ENCODE measurements at places on chromosomes 7 and 10.
A peak's percentile ranks its signal among the peaks of the same experiment; 100 is the strongest.

DNA sequence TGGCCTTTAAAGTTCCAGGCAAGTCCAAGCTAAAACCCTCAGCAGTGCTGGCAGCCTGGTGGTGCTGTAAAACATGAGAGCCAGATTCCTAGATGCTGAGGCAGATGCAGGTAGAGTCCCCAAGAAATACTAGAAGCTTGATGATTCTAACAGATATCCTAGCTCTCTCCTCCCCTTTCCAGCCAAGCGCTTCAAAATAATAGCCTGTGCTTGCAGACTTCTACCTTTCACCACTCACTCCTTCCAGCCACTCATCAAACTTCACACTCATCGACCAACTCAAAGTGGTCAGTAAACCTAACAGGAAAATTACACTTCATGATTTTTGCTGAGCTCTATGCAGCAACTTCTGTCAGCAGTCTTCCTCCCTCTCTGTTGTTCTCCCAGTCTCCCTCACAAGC lies 50.2 kb downstream of the LMBR1 start:
- DNase-seq = no peak

DNA sequence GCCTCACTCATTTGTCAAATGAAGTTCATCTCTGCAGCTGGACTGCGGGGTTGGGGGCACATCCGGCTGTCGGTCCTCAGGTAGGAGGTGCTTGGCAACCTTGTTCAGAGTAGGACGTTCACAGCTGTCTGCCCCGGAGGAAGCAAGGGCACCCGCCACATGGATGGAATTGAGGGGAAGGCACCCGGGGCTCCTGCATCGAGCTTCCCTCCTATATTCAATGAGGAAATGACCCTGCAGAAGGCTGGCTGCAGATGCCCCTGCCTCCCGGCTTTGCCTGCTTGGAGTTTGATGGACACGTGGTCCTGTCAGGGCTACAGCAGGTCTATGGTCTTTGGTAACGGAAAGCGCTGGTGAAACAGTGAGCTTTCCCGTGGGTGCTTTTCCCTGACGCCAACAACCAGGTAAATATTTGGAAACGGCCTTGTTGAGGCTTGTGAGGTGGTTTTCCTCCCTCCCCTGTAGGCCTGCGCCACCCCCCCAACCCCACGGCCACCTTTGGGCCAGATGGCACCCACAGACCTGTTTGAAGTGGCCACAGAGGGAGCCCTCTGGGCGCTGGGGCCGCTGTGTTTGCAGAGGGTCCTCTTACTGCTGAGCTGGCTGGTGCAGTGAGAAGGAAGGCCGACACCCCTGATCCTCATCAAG lies 32.9 kb downstream of the HTRA1 start:
- no peak for DNase-seq

DNA sequence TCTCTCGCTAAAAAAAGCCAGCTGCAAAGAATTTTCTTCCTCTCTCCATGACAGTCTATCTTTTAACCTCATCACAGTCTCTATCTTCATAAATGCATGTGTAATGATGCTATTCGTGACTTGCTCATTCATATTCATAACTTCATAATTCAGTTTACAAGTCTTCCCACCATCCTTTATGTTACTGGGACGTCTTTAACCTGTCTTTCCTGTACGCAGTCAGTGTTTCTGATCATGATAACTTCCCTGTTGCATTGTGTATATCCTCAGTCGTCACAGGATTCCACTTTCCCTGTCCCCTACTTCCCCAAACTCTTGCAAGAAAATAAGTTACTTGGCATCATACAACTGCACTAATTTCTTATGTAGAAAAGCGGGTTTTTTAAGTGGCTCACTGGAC lies 165.6 kb upstream of the ASAH2 start:
- DNase-seq = no peak

DNA sequence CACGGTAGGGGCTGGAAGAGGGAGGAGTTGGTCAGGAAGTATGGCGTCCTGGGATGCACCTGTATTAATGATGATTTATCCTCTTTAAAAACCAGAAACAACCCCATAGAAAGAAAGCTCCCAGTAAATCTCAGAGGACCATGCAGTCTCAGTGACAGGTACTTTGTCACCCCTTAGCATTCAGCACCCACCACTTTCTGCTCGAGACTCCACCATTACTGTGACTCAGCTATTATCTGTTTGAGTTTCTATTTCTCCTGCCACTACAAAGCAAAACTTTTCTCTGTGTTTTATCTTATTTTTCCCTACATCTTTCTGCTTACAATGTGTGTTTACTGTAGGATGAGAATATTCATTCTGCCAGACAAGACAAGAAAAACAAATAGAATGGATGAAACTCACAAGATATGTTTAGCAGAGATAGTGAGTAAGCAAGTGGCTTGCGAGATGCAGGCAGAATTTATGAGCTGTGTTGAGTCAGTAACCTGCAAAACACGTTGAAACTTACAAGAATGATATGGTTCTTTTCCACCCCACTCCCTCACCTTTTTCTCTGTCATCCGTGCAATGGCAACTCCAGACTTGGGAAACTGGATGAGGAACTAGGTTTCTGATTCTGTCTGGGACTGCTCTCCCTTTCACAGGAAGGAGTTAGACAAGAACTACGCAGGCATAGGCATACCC lies 127.1 kb downstream of the AOAH start:
- no peak for DNase-seq

DNA sequence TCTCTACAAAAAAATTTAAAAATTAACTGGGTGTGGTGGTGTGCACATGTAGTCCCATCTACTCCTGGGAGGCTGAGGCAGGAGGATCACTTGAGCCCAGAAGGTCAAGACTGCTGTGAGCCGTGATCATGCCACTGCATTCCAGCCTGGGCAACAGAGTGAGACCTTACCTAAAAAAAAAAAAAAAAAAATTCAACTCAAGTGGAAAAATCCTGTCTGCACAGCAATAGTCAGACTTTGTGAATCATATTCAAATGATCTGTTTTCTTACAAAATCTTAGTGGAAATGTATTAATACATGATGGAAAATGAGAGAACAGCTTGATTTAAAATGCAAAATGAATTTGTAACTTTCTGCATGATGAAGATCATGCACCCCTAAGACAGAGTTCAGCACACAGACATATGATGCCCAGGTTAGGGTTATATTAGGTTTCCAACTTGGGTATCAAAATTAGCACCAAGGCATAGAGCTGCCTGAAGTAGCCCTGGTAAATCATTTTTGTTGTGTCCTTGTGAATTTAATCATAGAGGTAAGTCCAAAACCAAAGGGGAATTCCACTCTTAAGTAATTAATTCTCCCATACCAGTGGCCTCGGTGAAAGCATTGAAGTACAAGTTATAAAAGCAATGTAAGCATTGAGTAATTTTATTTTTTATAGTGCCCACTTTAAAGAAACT lies 93.8 kb downstream of the ADD3 start:
- peak; percentile 32 for DNase-seq

DNA sequence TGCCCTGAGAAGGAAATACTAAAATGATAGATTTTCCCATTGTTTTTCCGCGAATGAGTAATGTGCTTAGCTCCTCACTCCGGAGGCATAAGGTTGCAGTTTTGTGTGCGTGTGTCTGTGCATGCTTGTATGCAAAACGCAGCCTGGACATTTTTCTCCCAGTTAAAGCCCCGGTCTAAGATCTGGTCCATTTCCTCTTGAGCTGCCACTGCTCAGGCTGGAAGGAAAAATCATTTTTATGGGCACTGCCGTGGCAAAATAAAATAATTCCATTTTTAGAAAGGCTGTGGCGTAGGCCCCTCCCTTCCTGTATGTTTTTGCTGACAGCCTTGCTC lies 260.6 kb downstream of the WDR37 start:
- no peak for DNase-seq

- no peak for DNase-seq
These were observed 54.9 kb upstream of the HBP1 start for GRCh38 chr7:107113866-107114265.

DNA sequence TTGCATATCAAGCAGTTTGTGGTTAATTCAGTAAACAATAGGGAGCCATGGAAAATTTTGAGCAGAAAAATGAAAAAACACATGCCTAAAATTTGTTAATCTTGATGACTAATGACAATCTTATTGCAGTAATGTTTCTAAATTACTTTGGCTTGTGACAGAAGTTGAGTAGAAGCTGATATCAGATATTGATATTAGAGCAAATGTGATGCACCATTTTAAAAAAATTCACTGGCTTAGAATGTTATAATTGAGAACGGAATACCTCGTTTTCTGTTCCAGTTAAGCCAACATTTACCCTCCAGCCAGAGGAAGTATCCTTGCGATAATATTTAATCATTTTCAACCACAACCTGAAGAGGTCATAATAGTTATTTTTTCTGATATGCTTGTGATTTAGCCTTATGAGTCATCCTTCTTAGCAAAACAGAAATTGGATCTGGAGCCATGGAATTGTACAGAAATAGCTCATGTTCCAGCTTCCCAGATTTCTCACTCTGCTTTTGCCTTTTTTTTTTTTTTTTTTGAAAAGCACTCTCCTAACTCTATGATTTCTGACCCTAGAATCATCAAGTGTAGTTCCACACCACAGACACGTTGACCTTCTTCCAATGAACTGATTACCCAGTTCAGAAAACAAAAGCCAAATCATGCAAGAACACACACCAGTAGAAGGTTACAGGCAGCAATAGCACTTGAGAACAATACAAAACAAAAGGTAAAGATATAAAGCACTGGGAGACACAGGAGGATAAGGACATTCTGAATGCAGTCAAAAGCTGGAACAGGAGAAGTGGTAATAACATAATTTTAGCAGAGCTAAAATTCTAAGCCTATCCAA lies 96.8 kb upstream of the PHYHIPL start:
- DNase-seq = no peak

- peak; percentile 70 for DNase-seq
These were observed 43.4 kb downstream of the GLRX3 start for GRCh38 chr10:130179640-130180039.

- no peak for DNase-seq
These were observed 1027.7 kb downstream of the LRMDA start for GRCh38 chr10:76459016-76459730.

- DNase-seq = no peak
These were observed 140.0 kb downstream of the LHPP start for GRCh38 chr10:124601431-124602120.

DNA sequence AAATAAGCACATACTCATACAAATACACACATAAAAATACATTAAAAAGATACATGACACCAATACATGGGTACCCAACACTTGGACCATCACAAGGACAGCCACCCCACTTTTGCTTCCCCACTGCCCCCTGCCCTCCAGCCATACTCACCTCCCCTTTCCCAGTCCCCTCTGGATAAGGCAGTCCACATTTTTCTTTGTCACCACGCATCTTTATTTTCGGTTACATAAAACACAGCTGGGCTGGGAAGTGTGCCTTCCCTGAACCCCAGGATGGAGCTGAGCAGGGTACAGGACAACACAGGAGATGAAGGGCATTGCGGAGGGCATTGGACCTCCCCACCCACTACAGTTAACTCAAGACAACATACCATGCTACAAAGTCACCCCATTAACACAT lies 1.1 kb upstream of the HOXA3 start:
- no peak for DNase-seq

- DNase-seq = no peak
These were observed 12.8 kb upstream of the ARID5B start for GRCh38 chr10:61888744-61889143.

GRCh38 chr10:66180581-66181318 lies 745.1 kb upstream of the LRRTM3 start:
- DNase-seq = peak; percentile 11

- peak; percentile 62 for DNase-seq
These were observed 86.2 kb downstream of the EBF3 start for GRCh38 chr10:129877773-129878371.

DNA sequence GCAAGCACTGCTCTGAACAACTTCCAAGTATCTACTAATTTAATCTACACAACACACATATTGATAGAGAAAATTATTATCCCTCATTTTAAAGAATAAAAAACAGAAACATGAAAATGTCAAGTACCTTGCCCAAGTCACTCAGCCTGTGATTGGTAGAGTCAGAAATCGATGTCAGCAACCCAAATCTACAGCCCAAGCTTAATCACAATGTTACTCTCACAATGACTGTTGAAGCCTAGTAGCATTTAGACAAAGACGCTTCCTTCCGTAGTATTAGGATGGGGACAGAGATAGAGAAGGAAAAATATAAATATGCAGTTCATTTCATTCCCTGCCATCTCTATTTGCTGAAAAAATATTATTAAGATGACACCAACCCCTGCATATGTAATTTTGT lies 242.5 kb downstream of the ELMO1 start:
- no peak for DNase-seq

- no peak for DNase-seq
These were observed 75.0 kb upstream of the LRRC17 start for GRCh38 chr7:102837802-102838201.

DNA sequence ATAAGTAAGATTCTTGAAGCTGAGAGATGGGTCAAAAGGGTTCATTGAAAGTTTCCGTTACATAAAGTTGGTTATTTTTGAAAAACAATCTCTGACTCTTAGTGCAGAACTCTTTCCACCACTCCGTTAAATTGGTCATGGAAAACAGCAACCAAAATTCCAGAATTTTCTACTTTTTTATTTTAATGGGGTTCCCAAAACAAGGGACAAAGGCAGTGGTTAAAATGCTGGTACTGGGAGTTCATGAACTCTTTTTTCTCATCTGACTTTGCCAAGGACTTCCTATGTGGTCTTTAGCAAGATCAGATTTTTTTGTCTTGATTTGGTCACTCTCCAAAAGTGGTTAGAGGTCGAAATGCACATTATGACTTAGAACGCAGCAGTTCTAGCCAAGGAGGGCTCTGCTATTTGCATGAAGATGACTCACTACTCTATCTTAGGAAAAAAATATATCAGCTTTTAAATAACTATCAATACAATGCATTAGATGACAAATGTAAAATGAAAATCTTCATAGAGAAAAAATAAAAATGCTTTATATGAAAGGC lies 145.7 kb downstream of the REEP3 start:
- DNase-seq = no peak

- peak; percentile 68 for DNase-seq
These were observed 54.2 kb downstream of the FAM53B start for GRCh38 chr10:124689911-124690498.

DNA sequence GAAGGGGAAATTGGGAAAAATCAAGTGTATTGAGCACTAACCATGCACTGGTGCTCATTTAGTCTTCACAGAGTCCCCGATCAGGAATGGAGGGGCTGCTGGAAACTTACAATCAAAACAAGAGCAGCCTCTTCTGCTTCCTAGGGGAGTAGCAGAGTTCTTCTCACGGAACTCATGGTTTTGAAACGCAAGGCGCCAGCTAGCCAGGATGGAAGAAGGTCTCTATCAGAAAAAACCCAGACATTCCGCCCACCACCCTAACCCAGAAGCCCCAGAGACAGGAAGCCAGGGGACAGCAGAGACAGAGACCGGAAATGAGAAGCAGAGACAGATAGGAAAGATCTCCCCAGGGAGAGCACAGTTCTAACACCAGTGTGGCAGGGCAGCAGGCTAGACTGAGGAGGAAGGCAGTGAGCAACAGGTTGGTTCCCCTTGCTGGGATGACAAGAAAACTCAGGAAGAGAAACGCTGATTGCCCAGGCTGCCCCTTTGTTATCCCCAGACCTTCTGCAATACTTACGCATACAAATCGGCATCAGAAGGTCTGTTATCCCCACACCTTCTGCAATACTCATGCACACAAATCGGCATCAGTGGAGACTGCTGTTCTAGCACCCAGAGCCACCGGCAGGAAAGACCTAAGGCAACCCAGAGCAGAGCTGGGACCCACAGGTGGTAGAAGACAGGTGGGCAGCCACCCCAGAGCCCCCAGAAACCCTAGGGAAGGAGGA lies 99.2 kb downstream of the CPXM2 start:
- DNase-seq = no peak
